Amniotic epithelial cell (primary cell): ENCODE measurements at places on chromosomes 16 and 17.

DNA sequence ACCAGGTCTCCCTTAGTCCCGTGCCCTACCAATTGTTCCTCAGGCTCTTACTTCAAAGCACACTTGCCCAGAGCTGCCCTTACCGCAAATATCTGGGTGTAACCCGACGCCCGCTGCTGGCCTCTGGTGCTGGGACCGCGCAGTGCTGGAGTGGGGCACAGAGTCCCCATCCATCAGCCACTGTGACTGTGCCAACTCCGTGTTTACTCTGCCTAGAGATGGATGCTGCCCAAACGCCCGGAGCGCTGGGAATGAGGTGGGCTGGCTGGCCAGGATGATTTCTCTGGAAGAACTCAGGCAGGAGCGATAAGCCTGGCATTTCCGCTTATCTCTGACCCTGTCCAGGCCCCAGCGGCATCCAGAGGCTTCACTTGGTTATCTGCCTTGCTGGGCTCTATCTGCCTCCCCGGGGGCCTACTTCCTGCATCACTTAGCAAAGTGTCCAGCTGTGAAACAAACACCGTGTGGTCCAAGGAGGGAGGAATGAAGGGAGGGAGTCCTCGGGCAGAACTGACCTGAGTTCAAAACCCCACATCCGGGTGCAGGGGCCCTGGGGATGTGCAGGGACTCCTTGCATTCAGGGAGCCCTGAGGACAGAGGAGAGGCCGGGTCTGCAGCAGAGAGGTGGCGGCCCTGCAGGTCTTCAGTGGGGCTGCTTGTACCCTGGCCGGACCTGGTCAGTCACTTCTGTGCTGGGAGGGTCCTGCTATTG is 9.4 kb upstream of the MYLK3 start:
- DNase-seq, result peak; percentile 75

- no peak for DNase-seq
Observed at GRCh38 chr17:68460715-68461114, 3.4 kb upstream of the WIPI1 start.

GRCh38 chr17:66255112-66255511 is 25.9 kb upstream of the APOH start:
- peak; percentile 78 for DNase-seq

DNA sequence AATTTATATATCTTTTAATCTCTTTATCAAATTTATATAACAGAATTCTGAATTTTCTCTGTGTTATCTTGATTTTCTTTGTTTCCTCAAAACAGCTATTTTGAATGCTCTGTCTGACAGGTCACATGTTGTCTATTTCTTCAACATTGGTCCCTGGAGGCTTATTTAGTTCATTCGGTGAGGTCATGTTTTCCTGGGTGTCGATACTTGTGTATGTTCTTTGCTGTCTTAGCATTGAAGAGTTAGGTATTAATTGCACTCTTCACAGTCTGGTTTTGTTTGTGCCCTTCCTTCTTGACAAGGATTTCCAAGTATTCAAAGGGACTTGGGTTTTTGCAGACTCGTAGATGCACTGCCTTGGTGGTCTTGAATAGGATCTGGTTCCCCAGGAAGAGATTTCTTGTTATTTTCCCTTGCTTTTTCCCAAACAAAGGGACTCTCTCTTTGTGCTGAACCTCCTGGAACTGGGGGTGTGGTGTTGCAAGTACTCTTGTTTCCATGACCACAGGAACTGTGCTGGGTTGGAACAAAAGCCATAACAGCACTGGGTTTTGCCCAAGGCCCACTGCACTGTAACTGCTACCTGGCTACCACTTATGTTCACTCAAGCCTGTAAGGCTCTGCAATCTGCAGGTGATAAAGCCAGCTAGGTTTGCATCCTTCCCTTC is 1483.0 kb downstream of the CDH8 start:
- no peak for DNase-seq
